SJSA1 (cell line): ENCODE measurements at places on chromosomes 12 and 14. TPM values are rescaled to one million over a fixed set of nuclear protein-coding genes. Genes with fewer than 3 reads are reported as not detected.

GRCh38 chr12:124469193-124469888, 98.1 kb downstream of the NCOR2 start:
- H3K36me3 ChIP-seq: peaks cover 78% of the 10 kb centered on the region
- H3K4me3 ChIP-seq: no peak overlapping the region
- H3K27me3 ChIP-seq: no peaks in the 10 kb centered on the region
- no peak for DNase-seq
- no peak overlapping the region for H3K27ac ChIP-seq

Gene GLIPR1L1
- not detected in 2 replicates for total RNA-seq

Gene KERA
- total RNA-seq: 41.1 and 72.5 TPM in 2 replicates

GRCh38 chr12:2634471-2634870, 160.3 kb upstream of the FKBP4 start:
- H3K27me3 ChIP-seq: no peaks in the 10 kb centered on the region
- H3K27ac ChIP-seq: no peak overlapping the region
- no peak for DNase-seq
- H3K4me1 ChIP-seq: no peaks in the 10 kb centered on the region; the same call in 1 of the 2 replicates
- no peaks in the 10 kb centered on the region for H3K36me3 ChIP-seq

Gene ACRBP
- total RNA-seq: not detected in 2 replicates

DNA sequence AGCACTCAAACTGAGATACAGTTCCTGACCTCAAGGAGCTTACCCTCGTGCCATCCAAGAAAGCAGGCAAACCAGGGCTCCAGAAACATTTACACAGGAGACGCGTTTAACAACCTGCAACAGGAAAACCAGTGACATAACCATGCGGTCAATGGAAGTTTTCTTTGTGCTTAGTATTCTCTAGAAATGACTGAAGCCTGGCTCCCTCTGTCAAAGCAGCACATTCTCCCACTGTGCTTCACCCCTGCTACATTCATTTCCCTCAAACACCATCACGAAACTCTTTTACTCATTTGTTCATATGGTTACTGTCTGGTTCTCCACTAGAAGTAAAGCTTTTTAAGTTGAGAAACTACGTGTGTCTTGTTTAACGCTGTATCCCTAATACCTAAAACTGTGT, 161.3 kb upstream of the CCND2 start:
- no peaks in the 10 kb centered on the region for H3K36me3 ChIP-seq
- no peak for DNase-seq
- no peak overlapping the region for H3K27ac ChIP-seq
- H3K27me3 ChIP-seq: no peaks in the 10 kb centered on the region

DNA sequence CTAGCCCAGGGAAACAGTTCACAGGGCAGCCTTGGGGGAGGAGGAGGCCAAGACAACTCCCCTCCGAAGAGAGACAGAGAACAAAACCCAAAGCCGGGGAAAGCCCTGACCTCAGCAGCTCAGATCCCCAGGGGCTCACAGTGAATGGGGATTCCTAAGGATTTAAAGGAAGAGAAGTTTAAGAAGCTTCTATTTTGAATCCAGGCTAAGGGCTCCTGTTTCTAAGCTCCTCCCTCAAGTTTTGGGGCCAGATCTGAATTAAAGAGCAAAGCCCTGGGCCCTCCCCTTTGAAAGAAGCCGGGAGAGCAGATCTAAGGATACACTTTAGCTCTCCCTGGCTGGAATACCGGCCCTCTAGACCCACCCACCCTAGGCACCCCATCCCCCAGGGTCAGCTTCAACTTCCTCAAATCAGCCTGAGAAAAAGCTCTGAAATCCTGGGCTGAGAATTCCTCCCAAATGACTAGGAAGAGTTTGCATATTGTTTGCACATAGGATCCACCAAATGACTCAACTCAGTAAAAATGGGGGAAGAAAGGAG, 3.9 kb downstream of the KDM2B start:
- H3K36me3 ChIP-seq: peaks cover 26% of the 10 kb centered on the region
- no peak overlapping the region for H3K4me3 ChIP-seq
- H3K27me3 ChIP-seq: no peaks in the 10 kb centered on the region
- DNase-seq: peak; percentile 86
- H3K27ac ChIP-seq: peak overlapping the region; percentile 90

Gene LRP6
- 25.2 and 31.3 TPM in 2 replicates for total RNA-seq

- no peak overlapping the region for H3K4me3 ChIP-seq
- H3K4me1 ChIP-seq: peaks cover 36% of the 10 kb centered on the region
- no peaks in the 10 kb centered on the region for H3K36me3 ChIP-seq
These were observed 226.3 kb downstream of the MON2 start for GRCh38 chr12:62692884-62693283.

Gene PTPN11
- 88.8 and 124 TPM in 2 replicates for total RNA-seq

GRCh38 chr14:65847075-65847847, 434.7 kb downstream of the FUT8 start:
- H3K36me3 ChIP-seq: no peaks in the 10 kb centered on the region
- H3K27me3 ChIP-seq: no peaks in the 10 kb centered on the region
- DNase-seq: no peak
- H3K27ac ChIP-seq: no peak overlapping the region

GRCh38 chr14:23620177-23620702, 15.9 kb upstream of the DHRS2 start:
- no peak overlapping the region for H3K27ac ChIP-seq
- DNase-seq: no peak
- no peaks in the 10 kb centered on the region for H3K27me3 ChIP-seq
- H3K4me1 ChIP-seq: no peaks in the 10 kb centered on the region
- no peaks in the 10 kb centered on the region for H3K36me3 ChIP-seq

DNA sequence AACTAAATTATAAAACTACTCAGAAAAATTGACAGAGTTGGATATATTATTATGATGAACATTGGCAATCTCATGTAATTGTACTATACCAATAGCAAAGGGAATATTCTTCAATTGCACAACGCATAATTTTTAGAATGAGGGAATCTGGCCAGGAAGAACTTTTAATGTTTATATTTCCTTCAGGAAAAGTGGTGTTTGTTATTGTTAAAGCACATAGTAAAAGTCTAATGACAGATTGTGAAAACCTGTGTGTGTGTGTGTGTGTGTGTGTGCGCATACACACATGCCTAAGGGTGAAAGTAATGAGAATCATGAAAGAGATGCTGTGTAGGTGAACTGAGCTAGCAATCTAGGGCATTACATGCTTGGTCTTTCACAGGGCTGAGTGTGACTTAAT, 877.7 kb downstream of the SLC6A15 start:
- H3K4me1 ChIP-seq: no peaks in the 10 kb centered on the region
- H3K27ac ChIP-seq: no peak overlapping the region
- no peaks in the 10 kb centered on the region for H3K36me3 ChIP-seq
- DNase-seq: no peak
- H3K4me3 ChIP-seq: no peak overlapping the region

GRCh38 chr12:1083889-1084262, 92.9 kb downstream of the ERC1 start:
- H3K4me3 ChIP-seq: no peak overlapping the region
- no peak for DNase-seq
- H3K27ac ChIP-seq: no peak overlapping the region
- H3K27me3 ChIP-seq: no peaks in the 10 kb centered on the region
- no peaks in the 10 kb centered on the region for H3K4me1 ChIP-seq

Gene BCAT1
- total RNA-seq: 102 and 107 TPM in 2 replicates

GRCh38 chr14:92511453-92512238, 1.9 kb upstream of the RIN3 start:
- H3K27ac ChIP-seq: peak overlapping the region; percentile 68
- H3K4me1 ChIP-seq: peaks cover 37% of the 10 kb centered on the region
- H3K4me3 ChIP-seq: no peak overlapping the region
- peaks cover 4% of the 10 kb centered on the region; the same call in 1 of the 2 replicates for H3K36me3 ChIP-seq

- H3K36me3 ChIP-seq: peaks cover 7% of the 10 kb centered on the region; the same call in 1 of the 2 replicates
- H3K4me1 ChIP-seq: no peaks in the 10 kb centered on the region
- no peak for DNase-seq
- H3K27ac ChIP-seq: no peak overlapping the region
- no peak overlapping the region for H3K4me3 ChIP-seq
These were observed 35.6 kb upstream of the VSX2 start for GRCh38 chr14:74203639-74204038.
